Jurkat, Clone E6-1 (cell line): ENCODE measurements at places on chromosomes 4 and X.
A peak's percentile ranks its signal among the peaks of the same experiment; 100 is the strongest.

GRCh38 chrX:150161193-150161592 lies 201.9 kb upstream of the MAMLD1 start:
- no peak for DNase-seq

DNA sequence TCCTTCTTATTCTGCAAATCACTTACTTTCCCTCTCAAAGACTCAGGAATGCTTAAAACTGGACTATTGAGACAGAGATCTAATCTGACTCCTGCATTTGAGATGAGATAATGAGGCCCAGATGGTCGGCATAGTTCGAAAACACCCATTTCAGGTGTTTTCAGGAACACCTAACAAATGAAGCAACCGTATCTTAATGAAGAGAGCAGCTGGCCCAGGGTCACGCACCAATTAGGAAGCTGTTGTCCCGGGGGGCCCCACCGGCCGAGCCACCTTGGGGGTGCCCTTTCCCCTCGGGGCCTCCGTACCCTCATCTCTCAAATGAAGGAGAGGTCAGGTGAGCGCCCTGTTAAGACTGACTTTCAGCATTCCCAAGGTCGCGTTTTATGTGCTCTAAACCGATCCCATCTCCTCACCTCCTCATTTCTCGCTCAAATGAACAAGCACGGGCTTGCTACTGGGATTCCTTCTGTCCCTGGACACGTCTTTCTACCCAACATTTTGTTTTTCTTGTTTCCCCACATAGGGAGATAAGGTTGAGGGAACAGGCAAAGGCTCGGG lies 824 bp downstream of the LRPAP1 start:
- DNase-seq, result no peak

DNA sequence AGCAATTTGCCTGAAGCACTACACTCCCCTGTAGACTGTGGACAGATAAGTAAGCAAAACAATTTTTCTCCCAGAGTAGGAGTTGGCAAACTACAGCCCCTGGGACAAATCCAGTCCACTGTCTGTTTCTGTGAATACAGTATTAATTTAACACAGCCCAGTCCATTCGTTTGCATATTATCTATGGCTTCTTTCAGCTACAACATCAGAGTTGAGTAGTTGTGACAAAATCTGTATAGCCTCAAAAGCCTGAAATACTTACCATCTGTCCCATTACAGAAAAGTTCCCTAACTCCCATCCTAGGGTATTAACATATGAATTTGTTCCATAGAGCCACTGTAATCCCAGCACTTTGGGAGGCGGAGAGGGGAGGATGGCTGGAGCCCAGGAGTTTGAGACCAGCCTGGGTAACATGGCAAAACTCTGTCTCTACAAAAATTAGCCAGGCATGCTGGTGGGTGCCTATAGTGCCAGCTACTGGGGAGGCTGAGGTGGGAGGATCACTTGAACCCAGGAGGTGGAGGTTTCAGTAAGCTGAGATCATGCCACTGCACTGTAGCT lies 53.0 kb downstream of the AMELX start:
- no peak for DNase-seq

- DNase-seq, result no peak
These were observed 7.4 kb downstream of the WDR44 start for GRCh38 chrX:118353081-118353850.

- DNase-seq, result no peak
These were observed 126.7 kb downstream of the EMCN start for GRCh38 chr4:100391086-100391485.

GRCh38 chrX:63869506-63869905 lies 84.5 kb upstream of the ARHGEF9 start:
- no peak for DNase-seq

- peak; percentile 65 for DNase-seq
These were observed 840 bp upstream of the CLCN3 start for GRCh38 chr4:169619518-169619957.

DNA sequence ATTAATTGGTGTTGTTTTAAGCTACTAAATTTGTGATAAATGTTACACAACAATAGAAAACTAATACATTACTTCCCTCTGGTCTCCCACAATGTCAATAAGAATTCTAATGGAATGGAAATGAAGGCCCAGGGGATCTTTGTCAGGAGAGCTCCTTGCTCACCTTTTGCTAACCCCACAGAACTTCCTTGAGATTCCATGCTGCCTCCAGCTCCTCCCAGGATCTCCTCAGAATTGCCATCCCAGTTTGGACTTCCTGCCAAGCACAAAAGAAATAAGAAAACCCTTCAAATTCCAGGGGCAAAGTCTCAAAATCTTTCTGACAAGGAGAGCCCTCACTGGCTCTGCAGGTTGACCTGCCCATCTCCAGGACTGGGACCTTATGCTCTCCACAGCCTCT lies 43.2 kb downstream of the ITIH6 start:
- DNase-seq, result no peak

GRCh38 chr4:40621592-40622512 lies 7.8 kb downstream of the RBM47 start:
- DNase-seq, result peak; percentile 62

GRCh38 chrX:24216037-24216436 lies 66.5 kb downstream of the ZFX start:
- no peak for DNase-seq

DNA sequence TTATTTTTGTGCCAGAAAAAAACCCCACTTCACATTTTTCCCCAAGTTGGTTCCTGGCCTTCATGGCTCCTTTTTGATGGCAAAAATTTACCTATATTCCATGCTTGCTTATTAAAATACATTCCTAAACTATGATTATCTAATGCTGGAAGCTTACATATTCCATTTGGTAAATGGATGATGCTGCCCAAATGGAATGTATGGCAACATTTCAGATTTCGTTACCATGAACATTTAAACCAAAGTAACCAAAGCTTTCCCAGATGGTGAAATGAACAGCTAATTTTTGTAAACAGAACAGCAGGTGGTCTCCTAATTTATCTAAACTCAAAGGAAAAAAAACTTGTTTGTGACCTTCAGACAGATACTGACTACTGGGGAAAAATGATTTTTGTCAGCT lies 110.8 kb upstream of the TEX13A start:
- no peak for DNase-seq

GRCh38 chr4:14155803-14156202 lies 528.3 kb upstream of the BOD1L1 start:
- DNase-seq, result no peak

DNA sequence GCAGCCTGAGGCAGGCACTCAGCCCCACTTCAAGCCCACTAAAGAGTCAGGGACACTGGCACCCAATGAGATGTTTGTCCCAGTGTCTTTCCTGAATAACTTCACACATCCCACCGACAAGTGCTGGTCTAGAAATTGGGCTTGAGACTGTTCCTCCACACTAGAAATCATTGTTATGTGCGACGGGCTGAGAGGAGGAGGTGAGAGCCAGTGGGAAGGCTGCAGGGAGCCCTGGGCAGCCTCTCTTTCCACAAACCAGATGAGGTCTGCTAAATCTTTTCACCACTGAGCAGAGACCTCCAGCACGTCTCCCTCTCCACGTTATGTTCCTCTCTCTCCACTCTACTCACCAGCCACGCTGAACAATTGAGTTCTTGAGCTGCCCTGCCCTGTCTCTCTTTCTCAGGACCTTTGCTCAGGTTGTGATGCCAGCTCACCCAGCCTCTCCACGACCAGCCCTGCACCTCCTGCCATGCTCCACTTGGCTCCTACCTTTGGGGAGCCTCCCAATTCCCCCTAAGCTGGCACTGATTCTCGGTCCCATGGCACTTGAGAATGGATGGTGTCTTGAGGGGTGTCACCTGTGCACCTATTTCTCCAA lies 8.4 kb downstream of the SCD5 start:
- DNase-seq, result no peak

DNA sequence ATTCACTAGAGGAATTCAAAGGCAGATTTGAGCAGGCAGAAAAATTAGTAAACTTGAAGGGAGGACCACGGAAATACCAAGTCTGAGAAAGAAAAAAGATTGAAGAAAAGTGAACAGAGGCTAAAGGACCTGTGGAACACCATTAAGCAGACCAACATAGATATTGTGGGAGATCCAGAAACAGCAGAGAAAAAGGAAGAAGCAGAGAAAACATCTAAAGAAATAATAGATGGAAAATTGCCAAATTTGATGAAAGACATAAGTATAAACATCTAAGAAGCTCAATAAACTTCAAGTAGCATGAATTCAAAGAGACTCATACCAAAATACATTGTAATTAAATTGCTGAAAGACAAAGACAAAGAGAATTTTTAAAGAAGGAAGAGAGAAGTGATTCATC lies 31.0 kb downstream of the ADAMTS3 start:
- DNase-seq, result no peak

GRCh38 chr4:26420438-26420837 lies 69.8 kb downstream of the CCKAR start:
- DNase-seq, result no peak

DNA sequence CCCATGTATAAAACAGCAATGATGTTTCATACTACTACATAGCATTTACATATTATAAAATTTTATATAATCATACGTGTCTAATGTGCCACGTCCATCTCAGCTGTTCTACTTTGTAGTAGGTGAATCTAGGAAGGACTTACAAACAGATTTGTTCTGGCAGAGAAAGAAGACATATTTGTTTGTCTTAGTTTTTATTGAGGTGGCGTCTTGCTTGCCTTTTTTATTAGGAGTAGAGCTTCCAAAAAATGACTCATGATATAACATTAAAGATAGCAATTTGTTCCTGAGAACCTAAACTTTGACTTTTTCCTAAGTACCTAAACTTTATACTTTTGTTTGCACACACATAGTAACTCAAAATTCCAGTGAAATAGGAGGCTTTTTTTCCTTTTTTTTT lies 64.6 kb downstream of the CLDN22 start:
- no peak for DNase-seq

GRCh38 chr4:145619639-145619996 lies 433 bp downstream of the MMAA start:
- DNase-seq, result no peak

- peak; percentile 28 for DNase-seq
These were observed 214.8 kb downstream of the SLC4A4 start for GRCh38 chr4:71553605-71554004.

DNA sequence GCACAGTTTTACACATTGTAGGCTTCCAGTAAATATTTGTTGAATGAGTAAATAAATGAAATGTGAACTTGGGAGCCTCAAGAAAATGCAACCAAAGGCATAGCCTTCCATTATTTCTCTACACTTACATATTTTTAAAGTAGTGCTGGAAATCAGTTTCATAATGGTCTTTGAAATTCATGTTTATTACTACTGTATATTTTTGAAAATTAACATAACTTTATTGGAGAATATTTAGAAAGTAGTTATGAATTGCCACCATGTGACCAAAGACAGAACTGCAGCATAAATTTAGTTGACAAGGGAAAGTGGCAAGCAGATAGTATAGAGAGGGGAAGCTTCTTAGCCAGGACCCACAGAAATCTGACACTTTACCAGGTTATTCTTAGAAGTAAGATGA lies 6.4 kb downstream of the TCEAL8 start:
- DNase-seq, result peak; percentile 32

DNA sequence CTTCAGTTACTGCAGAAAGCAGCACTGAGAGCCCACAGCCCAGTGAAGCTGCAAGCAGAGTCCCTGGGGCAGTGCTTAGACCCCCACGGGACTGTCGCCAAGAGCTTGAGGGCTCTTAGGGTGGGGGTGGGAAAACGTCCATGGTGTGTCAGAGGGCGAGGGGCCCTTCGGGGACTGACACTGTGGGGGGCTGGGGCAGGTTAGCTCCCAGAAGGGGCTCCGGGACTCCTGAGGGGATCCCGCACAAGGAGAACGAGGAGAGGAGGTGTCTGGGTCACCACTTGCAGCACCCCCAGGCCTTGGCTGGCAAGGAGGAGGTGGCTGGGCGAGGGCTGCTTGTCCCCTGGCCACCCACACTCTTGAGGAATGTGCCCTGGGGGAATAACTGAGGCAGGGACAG lies 20.8 kb downstream of the NAT8L start:
- no peak for DNase-seq

DNA sequence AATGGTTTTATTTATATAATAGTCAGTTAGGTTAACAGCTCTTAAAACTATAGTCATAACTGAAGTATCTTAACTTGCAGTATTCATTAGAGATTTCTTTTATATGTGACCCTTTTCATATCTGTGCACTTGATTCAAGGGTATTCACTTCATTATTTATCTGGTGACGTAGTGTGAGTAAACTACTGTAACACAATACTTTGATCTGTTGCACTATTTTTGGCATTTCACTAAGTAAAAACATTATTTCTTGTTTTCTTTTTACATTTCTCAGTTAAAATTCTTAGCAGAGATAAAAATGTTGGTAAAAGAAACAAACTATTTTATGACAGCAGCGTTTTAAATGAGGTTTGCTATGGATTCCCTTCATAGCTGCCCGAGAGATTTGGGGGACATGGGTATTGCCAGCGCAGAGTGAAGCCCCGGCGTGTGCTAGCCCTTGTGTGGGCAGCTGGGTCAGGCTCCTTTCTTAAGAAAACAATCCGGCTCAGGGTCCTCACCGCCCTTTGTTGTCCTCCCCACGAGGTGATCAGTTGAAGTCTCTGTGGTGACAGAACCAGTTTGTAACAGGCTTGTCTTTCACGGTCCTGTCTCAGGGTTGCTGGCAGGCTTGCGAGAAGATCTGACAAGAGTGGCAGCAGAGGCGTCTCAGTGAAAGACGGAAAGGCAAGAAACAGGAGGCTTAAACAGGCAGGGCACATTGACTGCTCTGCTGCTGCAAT lies 293.4 kb downstream of the BMPR1B start:
- no peak for DNase-seq

GRCh38 chr4:158147151-158147550 lies 25.7 kb downstream of the GASK1B start:
- no peak for DNase-seq

DNA sequence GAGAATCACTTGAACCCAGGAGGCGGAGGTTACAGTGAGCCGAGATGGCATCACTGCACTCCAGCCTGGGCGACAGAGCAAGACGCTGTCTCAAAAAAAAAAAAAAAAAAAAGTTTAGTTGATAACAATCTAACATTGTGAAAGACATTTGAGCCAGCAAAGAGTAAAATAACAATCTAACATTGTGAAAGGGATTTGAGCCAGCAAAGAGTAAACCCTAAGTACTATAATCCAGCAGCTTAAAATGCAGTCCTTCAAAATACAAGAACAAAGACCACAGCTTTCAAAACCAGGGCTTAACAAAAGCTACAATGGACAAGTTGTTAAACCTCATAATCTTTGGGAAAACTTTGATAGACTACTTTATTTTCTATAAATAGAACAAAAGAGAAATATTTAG lies 16.9 kb downstream of the MFAP3L start:
- DNase-seq, result no peak
